ENCODE measurements at places on chromosomes 7 and 10. TPM values are rescaled to one million over a fixed set of nuclear protein-coding genes. Genes with fewer than 3 reads are reported as not detected.

Gene BAIAP2L1
- 55.5 TPM for total RNA-seq

Gene DNAH11
- total RNA-seq, result 0.04 TPM

Gene LIPF
- not detected for total RNA-seq

Gene BTBD16
- 0.41 TPM for total RNA-seq

Gene PDSS1
- total RNA-seq, result 16.8 TPM

Gene ADRB1
- total RNA-seq, result 0.98 TPM

Gene LRMDA
- 4.2 TPM for total RNA-seq

Gene OSBPL3
- 9.5 TPM for total RNA-seq

Gene LLCFC1
- total RNA-seq, result not detected

Gene DLX5
- total RNA-seq, result not detected

Gene WNT16
- total RNA-seq, result not detected

Gene MRPS24
- total RNA-seq, result 235 TPM

Data from A549 treated with RU486 at 1 μM for 4 hours (cell line).